HFFc6 (cell line): ENCODE measurements at places on chromosomes 12 and 14.

GRCh38 chr12:14691560-14691959, 4.8 kb downstream of the GUCY2C start:
- no peak for DNase-seq

DNA sequence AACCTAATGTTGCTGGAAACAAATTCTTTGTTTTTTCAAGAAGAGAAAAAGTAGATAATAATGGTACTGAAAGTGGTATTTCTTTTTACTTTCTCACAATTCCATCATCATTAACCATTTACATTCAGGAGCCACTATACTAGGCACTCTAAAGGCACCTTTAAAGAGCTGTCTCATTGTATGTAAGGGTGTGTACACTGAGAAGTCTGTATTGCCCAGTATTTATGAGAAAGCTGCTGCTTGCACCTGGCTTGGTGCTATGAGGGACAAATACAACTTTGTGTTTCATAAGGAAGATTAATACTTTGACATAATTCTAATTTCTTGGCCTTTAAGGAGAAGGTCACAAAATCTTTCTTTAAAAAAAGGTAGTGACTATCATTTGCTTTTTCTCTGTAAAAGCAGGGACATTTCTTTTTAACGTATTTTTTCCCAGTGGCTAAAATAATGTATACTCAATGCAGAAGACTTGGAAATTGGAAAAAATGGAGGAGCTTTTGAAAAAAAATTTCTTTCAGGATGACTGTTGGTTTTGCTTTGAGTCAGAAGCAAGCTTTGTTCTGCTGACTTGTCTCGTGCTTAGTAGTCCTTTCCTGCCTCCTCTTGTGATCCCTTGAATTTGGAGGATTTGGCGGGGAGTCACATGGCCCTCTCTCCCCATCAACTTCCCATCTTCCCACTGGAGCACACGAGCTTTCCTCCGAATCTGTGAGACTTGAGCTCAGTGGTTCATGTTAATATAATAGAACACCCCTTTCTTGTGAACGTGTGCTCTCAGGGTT, 50.1 kb downstream of the RASSF3 start:
- no peak for DNase-seq

- no peak for DNase-seq
Observed at GRCh38 chr12:116731801-116732200, 6.1 kb downstream of the SPRING1 start.

DNA sequence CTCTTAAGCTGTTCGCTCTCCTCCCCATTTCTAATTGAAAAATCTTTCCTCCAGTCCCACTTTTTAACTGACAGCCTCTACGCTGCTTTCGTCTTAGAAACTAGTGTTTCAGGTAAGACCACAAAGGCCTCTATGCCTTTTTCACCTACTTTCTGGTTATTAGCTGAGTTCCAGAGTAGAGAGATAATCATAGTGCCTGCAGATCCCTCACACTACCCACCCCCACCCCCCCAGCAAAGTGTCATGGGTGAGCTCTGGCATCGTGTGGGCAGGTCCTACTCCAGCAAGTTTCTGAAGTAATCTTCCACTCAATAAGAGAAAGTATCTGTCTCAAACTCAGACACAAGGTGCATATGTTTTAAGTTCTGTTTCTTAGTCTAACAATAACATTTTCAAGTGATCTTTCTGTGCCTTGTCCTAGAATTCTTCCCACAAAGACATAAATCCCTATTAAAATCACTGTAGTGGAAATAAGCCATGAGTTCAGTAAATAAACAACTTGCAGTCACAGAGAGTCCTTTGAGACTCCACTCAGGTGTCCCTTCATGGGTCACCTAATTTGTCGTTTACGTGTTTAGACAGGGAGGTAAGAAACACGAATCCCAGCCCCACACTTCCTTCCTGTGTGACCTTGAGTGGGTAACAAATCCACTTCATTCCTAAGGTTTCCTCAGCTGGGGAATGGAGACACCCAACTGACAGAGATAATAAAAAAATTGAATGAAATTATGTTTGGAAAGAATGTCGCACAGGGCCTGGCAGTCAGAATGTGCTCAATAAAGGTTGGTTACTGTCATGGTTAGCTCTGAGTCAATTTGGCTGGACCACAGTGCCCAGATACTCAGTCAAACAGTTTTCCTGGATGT, 228.9 kb upstream of the CAND1 start:
- no peak for DNase-seq

DNA sequence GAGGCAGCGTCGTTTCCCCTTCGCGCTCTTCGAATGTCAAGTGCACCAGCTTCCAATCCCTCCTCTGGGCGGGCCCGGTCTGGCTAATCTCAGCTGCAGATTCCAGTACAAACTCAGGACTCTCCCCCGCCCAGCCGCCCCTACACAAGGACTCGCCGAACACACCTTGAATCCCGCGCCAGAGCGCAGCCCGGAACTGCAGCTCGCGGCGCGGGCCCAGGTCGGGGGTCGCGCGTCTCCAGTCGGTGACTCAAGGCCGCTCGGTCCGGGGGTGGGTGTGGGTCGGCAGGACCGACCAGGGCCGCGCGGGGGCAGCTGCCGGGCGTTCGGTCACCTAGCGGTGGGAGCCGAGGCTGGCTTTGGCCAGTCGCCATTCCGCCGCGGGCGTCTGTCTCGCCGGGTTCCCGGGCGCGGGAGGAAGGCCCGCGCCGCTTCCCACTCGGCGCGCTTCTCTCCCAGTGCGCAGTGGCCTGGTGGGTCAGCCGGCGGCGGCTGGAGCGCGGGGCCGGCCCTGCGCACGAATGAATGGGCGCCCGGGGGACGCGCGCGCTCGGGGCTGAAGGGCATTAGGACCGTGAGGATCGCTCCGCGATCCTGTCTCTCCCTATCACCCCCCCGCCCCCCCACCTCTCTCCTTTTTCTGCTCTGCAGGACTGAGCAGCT, at the start of gene GALNT16:
Gene GALNT16, plus strand, starts transcription at position 632 of the 663 bp plus-strand sequence. CDS start 133 bp downstream, outside the sequence.
- no peak for DNase-seq
